ENCODE measurements at places on chromosomes 11 and 22. TPM values are rescaled to one million over a fixed set of nuclear protein-coding genes. Genes with fewer than 3 reads are reported as not detected.

- DNase-seq = no peak
These were observed 7.3 kb downstream of the PDGFB start for GRCh38 chr22:39237318-39238100.

Gene MRGPRX3
- not detected for total RNA-seq

Gene KRTAP5-7
- total RNA-seq = not detected

- no peak for DNase-seq
These were observed 95.1 kb upstream of the PLET1 start for GRCh38 chr11:112355726-112356125.

DNA sequence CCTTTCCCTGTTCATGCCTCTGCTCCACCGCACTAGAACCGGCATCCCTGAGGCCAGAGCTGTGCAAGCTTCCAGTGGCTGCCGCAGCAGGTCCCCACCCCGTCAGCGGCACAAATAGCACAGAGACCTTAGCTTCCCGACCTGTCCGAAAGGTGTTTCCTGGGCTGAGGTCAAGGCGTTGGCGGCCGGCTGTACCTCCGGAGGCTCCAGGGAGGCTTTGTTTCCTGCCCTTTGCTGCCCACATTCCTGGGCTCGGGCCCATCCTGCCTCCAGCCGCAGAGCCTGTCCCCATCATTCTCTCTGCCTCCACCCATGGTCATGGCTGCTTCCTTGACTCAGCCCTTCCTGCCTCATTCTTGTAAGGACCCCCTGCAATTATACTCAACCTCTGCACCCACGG is 31.2 kb downstream of the ARHGAP8 start:
- DNase-seq = no peak

DNA sequence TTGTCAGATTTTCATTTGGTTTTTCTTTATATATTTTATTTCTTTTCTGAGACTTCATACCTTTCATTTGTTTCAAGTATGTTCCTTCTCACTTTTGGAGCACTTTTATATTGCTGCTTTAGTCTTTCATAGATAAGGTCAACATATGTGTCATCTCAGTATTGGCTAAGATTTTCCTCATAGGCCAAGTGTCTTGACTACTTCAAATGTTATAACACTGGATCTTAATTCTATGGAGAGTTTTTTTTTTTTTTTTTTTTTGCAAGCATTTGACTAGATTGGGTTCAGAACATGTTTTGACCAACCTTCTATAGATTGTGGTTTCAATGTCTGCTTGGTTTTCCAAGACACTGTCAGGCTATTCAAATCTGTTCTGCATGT is 69.0 kb upstream of the NARS2 start:
- no peak for DNase-seq

DNA sequence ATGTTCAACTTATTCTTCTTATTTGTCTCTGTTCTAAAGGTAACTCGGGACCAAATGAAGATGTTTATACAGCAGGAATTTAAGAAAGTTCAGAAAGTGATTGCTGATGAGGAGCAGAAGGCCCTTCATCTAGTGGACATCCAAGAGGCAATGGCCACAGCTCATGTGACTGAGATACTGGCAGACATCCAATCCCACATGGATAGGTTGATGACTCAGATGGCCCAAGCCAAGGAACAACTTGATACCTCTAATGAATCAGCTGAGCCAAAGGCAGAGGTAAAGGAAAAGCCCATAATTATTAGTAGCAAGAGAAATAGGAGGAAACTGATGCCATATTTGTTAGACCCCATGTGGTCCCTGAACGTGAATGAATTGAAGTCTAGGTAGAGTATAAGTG is 63.3 kb downstream of the TRIM44 start:
- DNase-seq = no peak

Gene RAB3IL1
- not detected for total RNA-seq

DNA sequence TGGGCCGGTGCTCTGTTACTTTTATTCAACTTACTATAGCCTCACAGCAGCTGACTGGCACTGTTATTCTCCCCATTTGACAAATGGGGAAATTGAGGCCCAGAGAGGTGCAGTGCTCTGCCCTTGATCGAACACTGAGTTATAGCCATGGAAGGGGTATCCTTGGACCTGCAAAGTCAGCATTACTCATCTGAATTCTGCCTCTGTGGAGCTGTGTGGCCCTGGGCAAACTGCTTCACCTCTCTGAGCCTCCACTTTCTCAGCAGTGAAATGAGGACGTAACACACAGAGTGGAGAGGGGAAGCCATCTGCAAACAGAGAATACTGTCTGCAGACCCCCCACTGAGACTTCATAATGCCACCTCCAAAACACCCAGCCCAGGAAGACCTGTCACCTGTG is 25.3 kb downstream of the TPST2 start:
- no peak for DNase-seq

Gene LRRC74B
- total RNA-seq = not detected

GRCh38 chr11:131571571-131571970 is 201.2 kb downstream of the NTM start:
- DNase-seq = no peak

Gene SHISAL1
- not detected for total RNA-seq

Gene SLC36A4
- total RNA-seq = 10.9 TPM

GRCh38 chr11:47606731-47607130 is 12.5 kb upstream of the C1QTNF4 start:
- no peak for DNase-seq

Gene GUCY1A2
- total RNA-seq = not detected

- DNase-seq = no peak
These were observed 59.1 kb downstream of the WNT7B start for GRCh38 chr22:45917700-45918458.

GRCh38 chr11:128804481-128804880 is 62.6 kb downstream of the KCNJ1 start:
- no peak for DNase-seq

GRCh38 chr22:50298937-50299784 is 8.3 kb downstream of the PLXNB2 start:
- no peak for DNase-seq
